Cardiac fibroblast (primary cell): ENCODE measurements at places on chromosomes 12 and 14.

DNA sequence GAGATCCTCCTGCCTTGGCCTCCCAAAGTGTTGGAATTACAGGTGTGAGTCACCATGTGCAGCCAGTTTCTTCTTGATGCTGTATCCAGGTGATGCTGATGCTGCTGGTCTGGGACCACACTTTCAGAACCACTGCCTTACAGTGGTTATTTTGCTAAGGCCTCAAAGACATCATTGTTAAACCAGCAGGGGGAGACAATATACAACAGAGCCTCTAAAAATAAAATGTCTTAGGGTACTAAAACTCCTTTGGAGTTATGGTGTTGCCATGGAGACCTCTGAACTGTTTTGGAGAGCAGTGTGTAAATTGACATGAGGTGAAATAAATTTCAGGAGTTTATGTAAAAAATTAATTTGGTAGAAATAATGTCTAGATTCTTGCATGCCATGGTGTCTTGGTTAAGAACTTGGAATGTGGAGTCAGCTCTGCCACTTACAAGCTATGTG is 1.1 kb upstream of the ARG2 start:
- DNase-seq, result peak; percentile 89

- DNase-seq, result no peak
Measured at GRCh38 chr14:31944256-31945073, 132.6 kb upstream of the ARHGAP5 start.

GRCh38 chr12:75764091-75764841 is 252.9 kb upstream of the KRR1 start:
- no peak for DNase-seq

DNA sequence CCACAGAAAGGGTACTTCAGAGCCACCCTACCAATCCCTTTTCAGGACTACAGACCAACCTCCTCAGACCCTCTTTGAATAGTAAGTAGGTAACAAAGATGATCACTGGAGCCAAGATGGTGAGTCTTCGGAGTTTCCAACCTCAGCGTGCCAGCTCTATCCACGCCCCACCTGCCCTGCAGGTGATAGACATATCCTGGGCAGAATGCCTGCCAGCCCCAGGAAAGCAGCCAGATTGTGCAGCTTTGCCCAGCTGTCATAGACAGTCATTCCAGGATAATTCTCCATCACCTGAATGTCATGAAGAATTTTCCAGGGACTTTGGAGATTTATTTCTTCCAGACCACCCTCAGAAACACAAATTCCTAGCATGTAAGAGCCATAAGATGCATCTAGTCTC is 434.4 kb downstream of the RGS6 start:
- no peak for DNase-seq

DNA sequence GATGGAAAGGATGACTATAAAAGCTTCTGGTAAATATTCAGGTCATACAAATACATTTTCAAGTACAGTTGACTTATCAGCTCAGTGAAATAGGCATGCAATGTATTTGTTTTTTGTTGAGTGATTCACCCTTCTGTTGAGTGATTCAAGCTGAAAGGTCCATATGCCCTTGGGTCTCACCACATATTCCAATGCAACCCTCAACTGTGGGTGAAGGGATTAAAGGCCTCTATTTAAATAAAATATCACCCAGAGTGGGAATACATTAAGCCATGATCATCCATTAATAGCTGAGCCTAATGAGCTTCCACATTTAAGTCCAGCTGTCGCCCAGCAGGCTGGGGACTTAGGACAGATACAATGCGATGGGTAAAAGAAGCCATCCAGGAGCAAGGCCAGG is 120.2 kb downstream of the CRACR2A start:
- peak; percentile 52 for DNase-seq

GRCh38 chr12:80332827-80333226 is 111.2 kb upstream of the PTPRQ start:
- no peak for DNase-seq

- peak; percentile 62 for DNase-seq
Measured at GRCh38 chr12:117236456-117237001, 46.3 kb upstream of the FBXO21 start.

DNA sequence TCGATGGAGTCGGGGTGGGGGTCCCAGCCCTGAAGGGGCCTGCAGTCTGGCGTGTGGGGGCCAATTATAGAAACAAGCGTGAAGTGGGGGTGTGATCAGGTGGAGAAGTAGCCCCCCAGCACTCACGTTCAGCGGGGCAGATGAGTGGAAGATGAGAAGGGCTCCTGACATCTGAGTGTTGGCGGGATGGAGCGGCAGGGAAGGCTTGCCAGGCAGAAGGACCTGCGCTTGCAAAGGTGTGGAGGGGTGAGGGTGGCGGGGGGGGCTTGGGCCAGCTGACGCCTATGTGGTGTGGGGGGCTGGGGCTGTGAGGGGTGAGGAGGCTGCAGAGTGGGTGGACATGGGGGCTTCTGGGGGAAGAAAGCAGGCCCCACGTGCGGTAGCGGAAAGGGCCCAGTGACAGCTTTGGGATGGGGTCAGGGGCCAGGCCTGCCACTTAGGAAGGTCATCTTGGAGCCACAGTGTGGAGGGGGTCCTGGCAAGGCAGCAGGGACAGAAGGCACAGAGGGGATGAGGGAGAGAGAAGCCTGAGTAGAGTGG is 22.2 kb upstream of the BEGAIN start:
- DNase-seq, result no peak

- peak; percentile 84 for DNase-seq
Measured at GRCh38 chr12:91179315-91179714, 3.3 kb downstream of the DCN start.

DNA sequence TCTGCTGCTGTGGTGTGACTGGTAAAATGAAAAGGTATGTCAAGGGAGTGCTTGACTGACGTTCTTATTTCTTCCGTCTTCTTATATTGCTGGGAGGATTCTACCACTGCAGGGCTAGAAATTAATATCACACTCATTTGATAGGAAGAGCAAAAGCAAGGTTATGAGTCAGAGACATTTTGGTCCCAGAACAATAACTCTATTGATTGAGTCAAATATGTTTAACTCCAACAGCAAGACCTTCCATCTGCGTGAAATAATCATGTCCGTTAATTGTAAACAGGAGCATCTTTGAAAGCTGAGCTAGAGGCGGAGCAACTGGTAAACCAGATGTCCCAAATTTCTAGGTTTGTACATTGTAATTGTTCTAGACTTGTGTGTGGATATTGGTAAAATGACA is 1293.6 kb downstream of the AACS start:
- DNase-seq, result no peak

DNA sequence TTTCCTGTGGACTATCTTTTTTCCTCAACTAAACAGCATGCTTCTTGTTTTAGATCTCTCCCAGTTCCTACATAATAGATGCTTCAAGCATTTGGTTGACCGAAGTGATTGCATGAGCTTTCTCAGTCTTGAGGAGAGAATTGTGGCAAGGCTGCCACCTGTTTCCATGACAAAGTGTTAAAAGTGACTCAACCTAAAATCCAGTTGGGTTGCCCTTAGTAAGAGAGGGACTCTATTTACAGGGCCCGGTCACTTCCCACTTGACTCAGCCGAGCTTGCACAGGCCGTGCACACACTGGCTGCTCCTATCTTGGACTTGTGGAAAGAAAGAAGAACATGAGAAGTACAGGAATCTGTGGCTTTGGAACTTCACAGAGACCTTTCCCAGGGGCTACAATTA is 2.1 kb upstream of the B4GALNT3 start:
- no peak for DNase-seq

- no peak for DNase-seq
Measured at GRCh38 chr14:101603096-101603495, 41.8 kb downstream of the DIO3 start.

GRCh38 chr12:32920506-32921085 is 24.0 kb upstream of the PKP2 start:
- peak; percentile 61 for DNase-seq

DNA sequence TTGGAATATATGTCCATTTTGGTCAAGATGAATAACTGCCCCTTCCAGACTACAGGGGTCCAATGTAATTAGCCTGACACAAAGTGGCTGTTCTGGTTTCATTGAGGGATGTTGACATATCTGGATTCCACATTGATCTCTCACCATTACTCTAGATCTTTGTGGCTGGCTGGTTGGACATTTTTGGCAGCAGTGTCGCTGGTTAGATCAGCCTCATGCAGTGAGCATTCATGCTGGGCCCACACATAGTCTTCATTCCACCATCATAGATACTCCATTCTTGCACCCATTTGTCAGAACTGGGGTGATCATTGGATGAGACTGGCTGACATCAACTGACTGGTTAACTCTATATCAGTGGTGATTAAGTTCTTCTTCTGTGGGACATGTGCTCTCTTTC is 74.4 kb downstream of the MGST1 start:
- DNase-seq, result peak; percentile 24

DNA sequence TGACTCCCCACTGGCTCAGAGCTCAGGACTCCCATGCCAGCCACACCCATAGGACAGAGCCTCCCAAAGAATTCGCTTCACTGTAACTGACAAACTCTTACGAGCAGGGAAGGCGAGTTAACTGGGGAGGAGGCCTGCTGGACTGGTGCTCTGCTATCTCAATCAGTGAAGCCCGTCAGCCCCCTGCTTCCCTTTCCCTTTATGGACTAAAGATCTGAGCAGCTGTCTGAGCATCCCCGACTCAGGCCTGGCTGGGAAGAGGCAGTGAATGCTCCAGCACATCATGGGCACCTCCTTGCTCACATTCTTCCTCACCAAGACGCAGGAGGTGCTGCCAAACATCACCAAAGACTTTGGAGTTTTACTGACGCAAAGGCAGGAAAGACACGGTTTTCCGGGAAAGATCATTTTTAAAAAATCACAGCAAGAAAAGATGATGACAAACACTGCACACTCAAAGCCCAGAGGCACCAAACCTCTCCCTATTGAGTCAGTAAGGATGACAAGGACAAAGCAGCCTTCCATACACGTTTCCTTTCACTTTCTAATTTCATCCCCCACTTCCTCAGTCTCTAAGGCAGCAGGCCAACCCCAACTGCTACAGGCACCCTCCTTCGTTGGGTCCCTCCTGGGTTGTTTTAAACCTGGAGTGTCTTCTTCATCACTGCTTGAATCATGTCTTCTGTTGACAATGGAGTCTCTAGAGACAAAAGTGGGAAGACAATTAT is 45.0 kb upstream of the P2RX7 start:
- DNase-seq, result no peak

GRCh38 chr14:73752297-73752992 is 38.3 kb upstream of the PNMA1 start:
- DNase-seq, result peak; percentile 87

DNA sequence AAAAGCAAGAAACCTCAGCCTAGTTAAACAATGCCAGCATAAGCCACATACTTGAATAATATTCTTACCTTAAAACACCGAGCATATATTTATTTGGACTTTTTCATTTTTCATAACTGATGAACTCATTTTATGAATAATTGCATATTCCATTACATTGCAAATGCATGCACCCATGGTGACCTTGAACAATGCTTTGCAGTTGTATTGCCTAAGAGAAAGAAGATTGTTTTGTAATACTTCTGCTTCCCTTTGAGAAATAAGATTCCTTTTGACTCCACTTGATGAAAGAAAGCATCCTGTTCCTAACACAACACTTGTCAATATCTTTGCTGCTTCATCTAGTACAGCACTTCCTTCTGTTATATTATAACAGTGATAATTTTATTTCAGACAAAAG is 1182.2 kb downstream of the FLRT2 start:
- DNase-seq, result peak; percentile 9

DNA sequence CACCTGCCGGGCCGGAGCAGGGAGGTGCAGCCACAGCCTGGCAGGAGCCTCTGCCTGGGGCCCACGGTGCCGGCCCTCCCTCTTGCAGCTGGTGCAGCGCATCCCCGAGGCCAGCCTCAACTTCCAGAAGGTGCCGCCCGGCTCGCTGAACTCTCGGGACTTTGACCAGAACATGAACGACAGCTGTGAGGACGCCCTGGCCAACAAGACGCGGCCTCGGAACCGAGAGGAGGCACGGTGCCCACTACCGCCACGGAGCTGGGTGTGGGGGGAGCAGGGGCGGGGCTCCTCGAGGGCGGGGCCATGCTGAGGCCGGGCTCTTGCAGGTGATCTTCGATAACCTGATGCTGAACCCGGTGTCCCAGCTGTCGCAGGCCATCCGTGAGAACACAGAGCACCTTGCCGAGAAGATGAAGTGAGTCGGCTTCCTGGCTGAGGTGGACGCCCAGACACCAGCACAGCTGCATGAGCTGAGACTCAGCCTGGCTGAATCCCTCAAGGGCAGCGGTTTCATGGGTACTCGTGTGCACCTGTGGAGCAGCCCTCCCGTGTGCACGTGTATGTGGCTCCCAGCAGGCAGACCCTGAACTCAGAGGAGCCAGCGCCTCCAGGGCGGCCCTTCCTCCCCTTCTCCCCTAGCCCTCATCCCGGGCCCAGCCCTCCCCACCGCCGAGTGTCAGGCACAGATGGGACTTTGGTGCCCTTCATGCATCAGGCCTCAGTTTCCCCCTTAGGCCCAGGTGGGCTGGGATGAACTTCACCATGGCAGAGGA is 28.6 kb downstream of the CEP170B start:
- DNase-seq, result no peak

GRCh38 chr12:948238-948637 is 1.3 kb downstream of the RAD52 start:
- DNase-seq, result no peak

- DNase-seq, result no peak
Measured at GRCh38 chr14:65101631-65102440, 481 bp downstream of the MAX start.

DNA sequence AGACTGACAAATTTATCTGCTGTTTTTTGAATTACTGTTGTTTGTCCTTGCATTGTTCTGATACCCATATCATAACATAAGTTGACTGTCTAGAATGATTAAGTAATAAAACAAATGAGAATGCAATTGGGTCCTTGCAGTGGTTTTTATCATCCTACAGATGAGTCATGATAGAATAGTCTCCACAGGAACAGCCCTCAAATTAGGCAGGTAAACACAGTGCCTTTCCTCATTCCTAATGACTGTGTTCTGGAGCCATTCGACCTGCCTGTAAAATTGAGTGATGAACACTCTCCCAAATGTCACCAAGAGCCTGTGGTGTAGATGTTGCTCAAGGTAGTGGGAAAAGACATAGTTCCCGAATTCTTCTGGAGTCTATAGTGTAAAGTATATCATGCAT is 12.3 kb downstream of the NKX2-8 start:
- no peak for DNase-seq

DNA sequence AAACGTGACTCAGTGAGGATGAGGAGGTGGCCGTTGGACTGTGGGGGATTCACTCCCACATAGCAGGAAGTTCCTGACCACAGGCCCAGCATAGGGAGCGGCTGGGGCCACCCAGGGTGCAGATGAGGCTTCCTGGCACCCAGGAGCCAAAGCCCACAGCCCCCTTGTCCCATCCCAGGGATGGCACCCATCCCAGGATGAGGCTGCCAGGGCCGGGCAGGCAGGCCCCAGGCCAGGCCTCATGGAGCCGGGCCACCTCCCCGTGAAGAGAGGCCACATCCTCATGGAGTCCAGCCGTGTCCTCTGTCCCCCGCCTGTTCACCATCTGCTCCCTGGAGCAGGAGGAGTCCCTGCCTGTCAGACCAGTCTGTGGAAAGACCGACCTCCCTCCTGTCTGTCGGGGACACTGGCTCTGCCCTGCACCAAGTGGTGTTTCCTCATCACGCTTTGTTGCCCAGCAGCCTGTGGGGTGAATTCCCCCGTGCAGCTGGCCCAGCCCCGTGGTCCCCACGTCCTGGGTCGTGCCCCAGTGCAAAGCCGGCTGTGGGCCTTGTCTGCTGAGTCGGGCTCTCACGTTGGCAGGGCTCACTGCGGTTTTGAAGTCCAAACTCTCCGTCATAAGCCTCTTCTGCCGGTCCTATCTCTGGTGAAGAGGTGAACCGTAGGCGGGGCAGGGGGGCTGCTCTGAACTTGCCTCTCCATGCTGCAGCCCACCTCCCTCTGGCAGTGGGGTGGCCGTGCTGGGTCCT is 24.5 kb downstream of the MMP17 start:
- no peak for DNase-seq

- DNase-seq, result no peak
Measured at GRCh38 chr12:63899396-63899795, 54.9 kb downstream of the SRGAP1 start.
